ENCODE measurements at places on chromosomes 6 and 20. TPM values are rescaled to one million over a fixed set of nuclear protein-coding genes. Genes with fewer than 3 reads are reported as not detected.

The RIMS4 gene
- 0.79 TPM for total RNA-seq

The POU5F1 gene
- 1.3 TPM for total RNA-seq

DNA sequence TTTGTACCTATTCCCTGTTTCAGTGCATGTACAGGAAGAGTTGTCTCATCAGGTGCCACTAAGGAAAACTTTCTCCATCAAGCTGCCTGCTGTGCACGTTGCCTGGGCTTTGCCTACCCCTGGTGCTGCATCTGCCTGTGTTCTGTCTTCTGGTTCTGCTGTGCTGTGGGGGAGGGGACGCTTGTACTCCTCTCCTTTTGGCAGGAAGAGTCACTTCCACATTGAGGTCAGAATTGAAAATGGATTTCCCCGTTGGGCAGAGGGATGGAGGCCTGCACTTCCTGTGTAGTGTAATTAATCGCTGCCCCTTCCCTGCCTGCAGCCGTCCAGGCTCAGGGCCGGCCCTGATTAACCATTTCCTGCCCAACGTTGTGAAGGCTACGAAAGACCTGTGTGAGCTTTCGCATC, 153.3 kb downstream of the SCML4 start:
- no peak for DNase-seq

GRCh38 chr6:26432627-26433201, 7.6 kb upstream of the BTN3A3 start:
- DNase-seq: no peak

Data from omental fat pad (tissue), 4 donors.